ENCODE measurements at places on chromosomes 1 and 21.

DNA sequence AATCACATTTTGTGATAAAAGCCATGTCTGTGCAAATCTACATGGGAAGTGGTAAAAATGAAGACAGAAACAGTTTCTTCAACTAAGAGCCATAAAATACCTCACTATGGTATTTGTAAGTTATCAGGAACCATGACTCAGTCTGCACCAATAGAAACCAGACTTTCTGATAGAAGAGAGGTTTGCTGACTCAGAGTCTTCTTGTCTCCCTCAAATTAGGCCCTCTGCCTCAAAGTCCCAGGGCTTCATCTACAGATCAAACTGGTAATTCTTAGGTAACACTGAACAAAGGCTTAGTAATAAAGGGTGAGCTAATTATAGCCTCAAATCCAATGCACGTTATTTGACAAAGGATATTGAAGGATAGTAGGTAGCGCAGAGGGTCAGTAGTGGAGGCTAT is 30.9 kb upstream of the SSX2IP start:
- no peak overlapping the region for H3K4me3 ChIP-seq
- no peaks in the 10 kb centered on the region for H3K36me3 ChIP-seq
- H3K27me3 ChIP-seq = no peaks in the 10 kb centered on the region
- H3K27ac ChIP-seq = peak overlapping the region; percentile 36
- no peak for DNase-seq

DNA sequence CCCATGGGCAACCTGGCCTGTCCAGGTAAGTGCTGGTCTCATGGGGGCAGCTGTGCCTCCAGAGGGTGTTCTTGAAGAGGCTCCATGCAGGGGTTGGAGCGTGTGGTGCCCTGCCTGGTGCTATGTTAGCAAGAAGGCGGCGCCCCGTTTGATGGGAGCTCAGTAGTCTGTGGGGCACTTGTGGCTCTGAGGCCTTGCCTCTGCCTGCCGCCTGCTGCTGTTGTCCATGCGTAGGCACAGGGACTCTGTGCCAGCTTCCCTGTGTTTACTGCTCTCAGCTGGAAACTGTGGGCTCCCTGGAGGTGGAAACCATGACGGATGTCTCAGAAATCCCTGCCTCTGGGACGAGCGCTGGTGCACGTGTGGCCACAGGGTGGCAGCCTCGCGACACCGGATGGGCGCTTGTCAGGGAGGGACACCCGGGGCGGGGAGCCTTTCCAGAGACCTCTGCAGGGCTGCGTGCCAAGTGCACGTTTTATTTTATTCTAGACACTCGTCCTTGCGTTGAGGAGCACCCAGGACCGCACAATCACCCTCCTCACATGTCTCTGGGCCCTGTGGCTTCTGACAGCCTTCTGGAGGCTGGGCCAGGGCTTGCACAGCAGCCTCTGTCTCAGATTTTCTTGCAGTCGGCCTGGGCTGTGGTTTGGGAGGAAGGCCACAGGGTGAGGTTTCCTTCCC is 27.1 kb downstream of the SNAP47 start:
- no peaks in the 10 kb centered on the region for H3K36me3 ChIP-seq
- H3K4me1 ChIP-seq = peaks cover 24% of the 10 kb centered on the region
- DNase-seq = peak; percentile 82

- no peak overlapping the region for H3K27ac ChIP-seq
- no peak overlapping the region for H3K4me3 ChIP-seq
- H3K4me1 ChIP-seq = no peaks in the 10 kb centered on the region
- H3K36me3 ChIP-seq = no peaks in the 10 kb centered on the region
- no peaks in the 10 kb centered on the region for H3K27me3 ChIP-seq
- no peak for DNase-seq
Observed at GRCh38 chr21:27572696-27573095, 605.8 kb upstream of the ADAMTS5 start.

- DNase-seq = no peak
- no peaks in the 10 kb centered on the region for H3K36me3 ChIP-seq
- no peaks in the 10 kb centered on the region for H3K27me3 ChIP-seq
- H3K27ac ChIP-seq = no peak overlapping the region
Observed at GRCh38 chr1:234686035-234686434, 76.1 kb upstream of the IRF2BP2 start.

GRCh38 chr1:219682788-219683187 is 69.9 kb upstream of the ZC3H11B start:
- no peak overlapping the region for H3K4me3 ChIP-seq
- no peak overlapping the region for H3K27ac ChIP-seq
- no peaks in the 10 kb centered on the region for H3K27me3 ChIP-seq
- no peaks in the 10 kb centered on the region for H3K36me3 ChIP-seq
- no peaks in the 10 kb centered on the region for H3K4me1 ChIP-seq

- DNase-seq = no peak
- H3K4me1 ChIP-seq = peaks cover 5% of the 10 kb centered on the region
- H3K4me3 ChIP-seq = no peak overlapping the region
- no peak overlapping the region for H3K27ac ChIP-seq
Observed at GRCh38 chr1:24793447-24794129, 48.3 kb downstream of the CLIC4 start.

- H3K36me3 ChIP-seq = no peaks in the 10 kb centered on the region
- no peak overlapping the region for H3K27ac ChIP-seq
- no peaks in the 10 kb centered on the region for H3K27me3 ChIP-seq
- no peaks in the 10 kb centered on the region for H3K4me1 ChIP-seq
- no peak overlapping the region for H3K4me3 ChIP-seq
Observed at GRCh38 chr1:203274603-203275381, 30.5 kb upstream of the BTG2 start.

DNA sequence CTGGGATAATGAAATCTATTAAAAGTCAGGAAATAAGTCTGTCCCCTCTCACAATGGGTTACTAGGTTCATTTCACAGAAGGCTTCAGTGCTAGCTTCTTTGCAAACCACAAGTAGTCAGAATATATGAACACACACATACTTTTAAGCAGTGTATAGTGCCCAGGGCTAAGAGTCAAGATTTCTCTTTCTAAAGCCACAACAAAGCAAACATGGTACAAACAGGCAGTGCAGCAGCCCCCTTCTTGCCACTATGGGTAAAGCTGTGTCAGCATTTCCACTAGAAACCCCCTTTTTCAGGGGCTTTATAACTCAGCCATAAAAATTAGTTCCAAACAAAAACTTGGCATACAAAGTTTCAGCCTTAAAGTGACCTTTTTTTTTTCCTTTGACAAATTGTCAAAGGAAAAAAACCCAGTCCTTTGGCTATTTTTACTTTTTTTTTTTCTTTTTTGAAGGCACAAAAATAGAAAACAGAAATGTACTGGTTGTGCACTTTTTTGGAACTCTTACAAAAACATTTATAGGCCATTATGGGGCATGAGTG is 315.4 kb downstream of the LMO4 start:
- DNase-seq = no peak
- H3K36me3 ChIP-seq = no peaks in the 10 kb centered on the region
- H3K4me3 ChIP-seq = no peak overlapping the region
- H3K4me1 ChIP-seq = no peaks in the 10 kb centered on the region
- H3K27ac ChIP-seq = no peak overlapping the region

- H3K4me1 ChIP-seq = peaks cover 3% of the 10 kb centered on the region
- no peak overlapping the region for H3K27ac ChIP-seq
- no peak overlapping the region for H3K4me3 ChIP-seq
- DNase-seq = no peak
- H3K36me3 ChIP-seq = no peaks in the 10 kb centered on the region
Observed at GRCh38 chr21:45589686-45590245, 47.5 kb upstream of the SLC19A1 start.

Data from liver (tissue), 10 donors.